Karpas-422 (cell line): ENCODE measurements at places on chromosomes 5 and 9. TPM values are rescaled to one million over a fixed set of nuclear protein-coding genes. Genes with fewer than 3 reads are reported as not detected.

DNA sequence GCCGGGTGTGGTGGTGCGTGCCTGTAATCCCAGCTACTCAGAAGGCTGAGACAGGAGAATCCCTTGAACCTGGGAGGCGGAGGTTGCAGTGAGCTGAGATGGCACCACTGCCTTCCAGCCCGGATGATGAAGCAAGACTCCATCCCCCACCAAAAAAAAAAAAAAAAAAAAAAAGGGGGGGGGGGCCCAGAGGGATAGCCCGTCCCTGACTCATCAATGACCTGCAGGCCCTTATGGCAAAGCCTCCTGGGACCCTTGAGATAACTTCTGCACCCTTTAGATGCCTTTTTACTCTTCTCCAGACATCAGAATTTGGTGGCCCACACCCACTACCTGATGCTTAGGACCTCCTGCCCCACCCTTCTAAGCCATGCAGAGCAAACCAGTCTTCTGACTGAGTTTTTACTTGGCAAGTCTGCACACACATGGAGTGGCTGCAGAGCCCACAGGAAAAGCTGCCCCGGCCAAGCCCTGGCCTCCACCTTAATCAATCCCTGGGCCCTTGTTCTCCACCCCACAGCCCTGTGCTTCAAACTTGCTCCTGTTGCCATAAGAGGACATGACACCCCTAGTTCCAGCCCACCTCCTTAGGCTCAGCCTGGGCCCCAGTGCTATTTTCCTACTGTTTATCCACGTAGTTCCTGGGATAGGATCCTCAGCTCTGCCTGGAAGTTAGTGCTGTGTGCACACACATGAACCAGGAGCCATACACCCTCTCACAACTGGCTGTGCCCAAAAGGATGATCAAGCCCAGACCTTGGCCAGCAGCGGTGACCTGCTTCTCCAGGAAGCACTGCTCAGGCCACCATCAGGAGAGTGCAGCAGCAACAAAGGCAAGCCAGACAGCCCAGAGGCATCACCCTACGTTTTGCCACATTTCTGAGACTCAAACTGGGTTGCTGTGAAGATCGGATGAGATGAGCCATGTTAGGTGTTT is 5.1 kb downstream of the MGAT1 start:
- no peak for DNase-seq
- H3K27me3 ChIP-seq: no peaks in the 10 kb centered on the region
- H3K4me1 ChIP-seq: peaks cover 42% of the 10 kb centered on the region
- H3K36me3 ChIP-seq: no peaks in the 10 kb centered on the region
- H3K4me3 ChIP-seq: no peak overlapping the region
- H3K27ac ChIP-seq: no peak overlapping the region

- peaks cover 21% of the 10 kb centered on the region; the same call in 1 of the 2 replicates for H3K36me3 ChIP-seq
- H3K27me3 ChIP-seq: no peaks in the 10 kb centered on the region
- no peak for DNase-seq
- H3K4me3 ChIP-seq: peak overlapping the region; percentile 60
Observed at GRCh38 chr9:33044677-33045282, 19.7 kb downstream of the DNAJA1 start.

DNA sequence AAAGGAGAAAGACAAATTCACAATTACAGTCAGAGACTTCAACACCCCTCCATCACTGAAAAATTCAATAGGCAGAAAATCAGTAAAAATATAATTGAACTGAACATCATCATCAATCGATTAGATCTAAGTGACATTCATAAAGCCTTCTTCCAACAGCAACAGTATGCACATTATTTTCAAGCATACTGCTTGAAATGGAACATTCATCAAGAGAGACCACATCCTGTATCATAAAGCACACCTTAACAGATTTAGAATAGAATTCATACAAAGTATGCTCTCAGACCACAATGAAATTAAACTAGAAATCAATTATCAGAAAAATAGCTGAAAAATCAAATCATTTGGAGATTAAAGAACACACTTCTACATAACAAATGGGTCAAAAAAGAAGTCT is 39.1 kb downstream of the ERMP1 start:
- no peak overlapping the region for H3K27ac ChIP-seq
- H3K4me3 ChIP-seq: no peak overlapping the region
- H3K36me3 ChIP-seq: peaks cover 26% of the 10 kb centered on the region; the same call in 1 of the 2 replicates
- DNase-seq: no peak
- H3K27me3 ChIP-seq: no peaks in the 10 kb centered on the region

GABRA1 gene
- total RNA-seq: not detected in 2 replicates

FBP1 gene
- total RNA-seq: not detected in 2 replicates
